ENCODE measurements at places on chromosomes 5 and 9. TPM values are rescaled to one million over a fixed set of nuclear protein-coding genes. Genes with fewer than 3 reads are reported as not detected.

DNA sequence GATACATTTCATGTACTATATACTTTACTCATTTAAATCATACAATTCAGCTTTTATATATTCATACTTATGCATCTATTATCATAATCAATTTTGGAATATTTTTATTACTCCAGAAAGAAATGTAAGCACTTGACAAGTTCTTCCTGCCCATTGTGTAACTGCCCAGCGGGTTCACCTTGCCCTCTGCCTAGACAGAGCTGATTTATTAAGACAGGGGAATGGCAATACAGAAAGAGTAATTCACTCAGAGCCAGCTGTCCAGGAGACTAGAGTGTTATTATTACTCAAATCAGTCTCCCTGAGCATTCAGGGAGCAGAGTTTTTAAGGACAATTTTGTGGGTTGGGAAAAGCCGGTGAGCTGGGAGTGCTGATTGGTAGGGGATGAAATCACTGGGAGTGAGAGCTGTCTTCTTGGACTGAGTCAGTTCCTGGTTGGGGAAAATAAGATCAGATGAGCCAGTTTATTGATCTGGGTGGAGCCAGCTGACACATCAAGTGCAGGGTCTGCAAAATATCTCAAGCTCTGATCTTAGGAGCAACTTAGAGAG is 16.1 kb upstream of the SPIN1 start:
- DNase-seq: no peak

DNA sequence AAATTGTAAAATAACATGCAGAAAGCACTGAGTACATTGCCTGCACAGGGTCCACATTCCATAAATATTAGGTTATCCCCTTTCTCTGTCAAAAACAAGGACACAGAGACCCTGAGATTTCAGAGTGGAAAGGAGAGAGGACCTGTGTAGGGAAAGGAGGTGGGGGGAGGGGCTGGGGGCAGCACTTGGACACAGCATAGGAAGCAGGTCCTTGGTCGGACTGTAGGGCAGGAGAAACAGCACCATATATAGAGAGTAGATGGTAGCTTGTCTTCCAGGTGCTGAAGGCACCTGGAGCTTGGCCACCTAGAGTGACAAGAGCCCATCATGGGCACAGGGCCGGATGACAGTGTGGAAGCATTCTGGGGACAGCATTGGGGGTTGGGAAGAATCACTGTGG is 2.4 kb downstream of the TPM2 start:
- no peak for DNase-seq

- DNase-seq: no peak
These were observed 8.3 kb upstream of the NRARP start for GRCh38 chr9:137310189-137311052.

GRCh38 chr5:3542158-3542557 is 53.5 kb upstream of the IRX1 start:
- DNase-seq: no peak

DNA sequence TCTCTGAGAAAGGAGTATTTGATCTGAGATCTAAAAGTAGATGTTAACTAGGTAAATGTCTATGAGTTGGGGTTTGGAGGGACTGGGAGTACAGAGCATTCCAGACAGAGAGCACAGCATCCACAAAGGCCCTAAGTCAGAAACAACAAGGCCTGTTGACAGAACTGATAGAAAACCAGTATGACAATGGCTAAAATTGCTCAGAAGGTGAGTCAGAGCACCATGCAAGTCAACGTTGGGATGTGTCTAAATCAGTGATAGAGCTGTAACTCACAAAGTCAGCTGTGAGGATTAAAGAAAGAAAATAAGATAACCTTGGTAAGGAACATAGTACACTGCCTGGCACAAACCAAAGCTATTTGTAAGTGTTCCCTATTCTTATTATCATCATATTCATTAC is 124.0 kb downstream of the CETN3 start:
- DNase-seq: no peak

DNA sequence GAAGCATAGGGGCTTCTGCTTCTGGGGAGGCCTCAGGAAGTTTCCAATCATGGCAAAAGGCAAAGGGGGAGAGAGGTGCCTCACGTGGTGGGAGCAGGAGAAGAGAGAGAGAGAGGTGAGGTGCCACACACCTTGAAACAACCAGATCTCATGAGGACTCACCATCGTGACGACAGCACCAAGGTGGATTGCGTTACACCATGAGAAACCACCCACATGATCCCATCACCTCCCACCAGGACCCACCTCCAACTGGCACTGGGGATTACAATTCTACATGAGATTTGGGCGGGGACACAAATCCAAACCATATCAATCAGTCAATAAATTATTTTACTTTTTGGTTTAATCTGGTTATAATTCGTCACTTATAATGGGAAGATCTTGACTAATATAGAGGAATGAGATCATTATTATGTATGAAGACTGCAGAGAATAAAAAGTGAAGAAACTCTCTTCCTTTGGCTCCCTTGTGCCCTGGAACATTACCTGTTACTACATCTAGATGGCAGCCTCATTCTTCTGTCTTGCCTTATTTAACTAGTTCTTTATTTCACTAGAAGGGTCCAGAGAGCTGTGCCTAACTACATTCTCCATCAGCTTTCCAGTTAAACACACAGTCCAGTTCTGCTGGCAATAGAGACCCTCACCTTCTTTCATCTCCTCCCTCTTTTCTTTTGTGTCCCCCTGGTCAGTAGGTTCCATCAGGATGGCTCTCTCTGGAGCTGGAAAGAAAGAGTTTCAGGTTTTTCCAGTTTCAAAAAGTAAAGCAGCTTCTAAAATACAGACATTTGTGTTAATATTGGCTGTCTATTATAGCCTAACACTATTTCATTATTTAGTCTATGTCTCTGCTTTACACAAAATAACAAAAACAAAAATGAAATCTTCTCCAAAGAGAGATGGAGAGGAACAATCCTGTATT is 21.7 kb upstream of the SPINK7 start:
- DNase-seq: no peak

DNA sequence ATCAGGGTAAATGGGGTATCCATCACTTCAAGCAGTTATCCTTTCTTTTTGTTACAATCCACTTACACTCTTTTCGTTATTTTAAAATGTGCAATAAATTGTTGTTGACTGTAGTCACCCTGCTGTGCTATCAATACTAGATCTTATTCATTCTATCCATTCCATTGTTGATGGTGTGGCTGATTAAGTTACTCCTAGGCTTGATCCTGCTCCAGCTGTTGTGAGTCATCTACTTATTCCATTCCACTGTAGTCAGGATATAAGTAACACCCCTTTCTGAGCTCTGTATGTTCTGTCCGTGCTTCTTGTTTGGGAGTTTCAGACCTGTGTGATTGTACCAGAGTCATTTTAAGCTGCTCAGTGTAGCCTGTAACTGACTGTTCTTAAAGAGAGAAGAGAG is 122.5 kb upstream of the RUSC2 start:
- DNase-seq: no peak

DNA sequence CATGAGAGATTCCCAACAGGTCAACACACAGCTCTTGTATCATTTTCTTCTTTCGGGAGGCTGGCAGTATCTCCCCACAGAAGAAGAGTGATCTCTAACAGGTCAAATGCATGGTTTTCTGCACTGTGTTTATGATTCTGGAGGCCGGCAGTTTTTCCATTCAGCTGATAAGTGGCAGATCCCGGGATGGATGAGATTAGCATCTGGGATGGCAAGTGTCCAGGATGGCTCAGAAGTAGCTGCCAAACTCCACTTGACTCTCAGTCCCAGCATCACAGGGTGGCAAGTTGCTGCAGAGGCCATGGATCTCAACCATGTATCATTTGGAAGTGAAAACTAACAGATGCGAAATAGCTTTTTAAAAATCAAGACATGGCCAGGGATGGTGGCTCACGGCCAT is 97.8 kb upstream of the SLC44A1 start:
- no peak for DNase-seq

PLAC8L1 gene
- total RNA-seq: not detected

LPAR1 gene
- total RNA-seq: 0.22 TPM

AGXT2 gene
- total RNA-seq: not detected

SUSD3 gene
- total RNA-seq: 7.7 TPM
